COR-L47 (cell line): ENCODE measurements at places on chromosomes 7 and 10.

GRCh38 chr7:134515569-134516468 is 11.5 kb upstream of the AKR1B10 start:
- no peak for DNase-seq

GRCh38 chr10:620417-620816 is 69.1 kb downstream of the DIP2C start:
- DNase-seq = no peak

DNA sequence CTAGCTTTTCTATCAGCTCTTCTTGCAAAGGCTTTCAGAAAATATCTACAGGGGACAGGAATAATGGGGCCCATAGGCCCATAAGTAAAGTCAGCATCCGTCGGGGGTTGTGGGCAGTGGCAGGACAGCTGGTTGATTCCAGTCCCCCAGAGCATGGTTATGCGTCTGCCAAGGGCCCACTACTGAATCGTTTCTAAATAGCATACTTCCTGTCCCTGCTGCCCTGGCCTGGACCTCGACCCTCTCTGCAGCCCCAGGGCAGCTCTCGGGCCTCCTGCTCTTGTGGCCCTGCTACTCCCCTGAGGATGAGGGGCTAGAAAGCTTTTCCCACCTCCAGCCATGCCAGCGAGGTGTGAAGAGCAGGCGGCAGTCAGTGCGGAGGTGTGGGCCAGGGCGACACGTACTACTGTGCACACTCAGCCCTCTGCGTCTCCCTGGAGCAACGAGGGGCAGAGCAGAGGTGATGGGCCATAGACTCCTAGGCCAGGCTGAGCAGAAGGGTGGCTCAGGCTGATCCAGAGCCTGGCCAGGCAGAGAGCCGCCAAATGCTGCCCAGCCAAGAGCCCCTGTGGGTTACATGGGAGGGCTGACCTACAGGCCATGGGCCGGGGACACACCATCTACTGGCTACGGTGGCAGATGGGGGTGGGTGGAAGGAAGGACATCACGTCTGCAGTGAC is 4.7 kb upstream of the OPN4 start:
- DNase-seq = no peak

DNA sequence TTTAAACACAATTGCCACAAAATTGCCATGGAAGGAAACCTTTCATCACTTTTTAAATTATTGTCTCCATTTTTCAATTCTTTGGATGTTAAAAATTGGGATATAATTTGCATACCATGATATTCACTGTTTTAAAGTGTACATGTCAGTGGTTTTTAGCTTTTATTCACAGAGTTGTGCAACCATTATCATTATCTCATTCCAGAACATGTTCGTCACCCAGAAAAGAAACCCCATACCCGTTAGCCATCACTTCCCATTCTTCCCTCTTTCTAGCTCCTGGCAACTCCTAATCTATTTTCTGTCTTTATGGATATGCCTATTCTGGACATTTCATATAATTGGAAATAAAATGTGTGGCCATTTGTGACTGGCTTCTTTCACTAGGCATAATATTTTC is 260.3 kb upstream of the FERD3L start:
- DNase-seq = no peak

GRCh38 chr7:47128700-47129099 is 453.2 kb downstream of the TNS3 start:
- DNase-seq = no peak

GRCh38 chr10:17645621-17646345 is 1.8 kb downstream of the STAM start:
- DNase-seq = no peak

- no peak for DNase-seq
These were observed 118.8 kb downstream of the DIP2C start for GRCh38 chr10:570628-571163.

DNA sequence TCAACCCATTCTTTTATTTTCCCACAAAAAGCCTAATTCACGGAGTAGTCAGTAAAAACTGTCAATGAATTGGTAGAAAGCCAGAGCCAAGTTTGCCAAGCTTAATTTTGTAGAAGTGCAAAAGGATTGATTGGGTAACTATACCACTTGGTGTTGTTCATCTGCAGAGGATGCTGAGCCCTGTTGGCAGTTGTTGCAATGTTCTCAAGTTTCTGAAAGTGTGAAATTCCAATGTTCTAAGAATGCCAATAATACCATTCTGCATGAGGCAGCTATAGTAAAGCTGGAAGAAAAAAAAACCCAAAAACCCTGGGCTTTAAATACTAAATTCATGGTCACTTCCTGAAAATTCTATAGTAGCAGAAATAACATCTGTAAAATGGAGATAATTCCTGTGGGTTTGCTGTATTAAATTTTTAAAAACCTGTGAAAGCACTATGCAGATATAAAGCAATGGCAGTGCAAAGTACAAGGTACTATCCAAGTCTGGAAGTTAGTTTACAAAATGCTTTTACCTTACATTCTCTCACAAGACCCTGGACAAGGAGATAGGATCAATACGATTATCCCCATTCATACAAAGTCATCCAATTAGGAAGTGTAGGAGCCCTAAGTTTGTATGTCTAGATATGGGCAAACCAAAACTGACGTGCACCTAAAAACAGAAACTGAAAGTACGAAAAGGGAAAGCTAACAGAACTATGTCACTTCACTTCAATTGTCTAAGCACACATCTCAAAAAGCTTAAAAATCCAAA is 6.0 kb upstream of the PON1 start:
- no peak for DNase-seq

GRCh38 chr10:61609701-61610100 is 53.0 kb upstream of the CABCOCO1 start:
- DNase-seq = no peak

DNA sequence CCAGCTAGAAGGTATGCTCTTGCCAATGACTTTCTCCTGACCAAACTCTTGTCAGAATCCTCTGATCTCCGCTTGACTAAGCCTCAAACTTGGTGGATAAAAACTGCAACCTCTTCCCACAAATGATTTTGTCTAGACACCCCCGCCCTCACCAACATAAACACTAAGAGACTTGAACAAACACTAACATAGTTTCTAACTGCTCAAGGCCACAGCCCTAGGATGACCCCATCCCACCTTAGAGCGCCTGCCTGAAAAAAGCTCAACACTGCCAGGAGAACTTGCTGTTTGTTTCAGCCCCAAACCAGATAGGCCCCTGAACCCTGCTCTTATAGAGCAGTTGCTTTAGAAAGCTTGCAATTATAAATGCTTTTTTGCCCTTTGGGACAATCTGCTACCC is 71.8 kb downstream of the LRRN3 start:
- no peak for DNase-seq
